Left hindlimb (tissue), 1 donor: ENCODE measurements at places on chromosomes 12 and 14.

GRCh38 chr14:70281939-70282338 is 77.5 kb downstream of the COX16 start:
- DNase-seq = no peak

- DNase-seq = no peak
These were observed 69.2 kb upstream of the PSMA6 start for GRCh38 chr14:35222872-35223466.

- DNase-seq = no peak
These were observed 128.3 kb downstream of the KCNC2 start for GRCh38 chr12:75081305-75081704.

- no peak for DNase-seq
These were observed 612.5 kb downstream of the FSCB start for GRCh38 chr14:43894534-43894933.

GRCh38 chr14:42624980-42625761 is 1018.5 kb downstream of the LRFN5 start:
- DNase-seq = no peak

GRCh38 chr12:52662093-52662917 is 10.3 kb upstream of the KRT2 start:
- DNase-seq = no peak

- DNase-seq = no peak
These were observed 101.1 kb downstream of the BBS10 start for GRCh38 chr12:76247026-76247646.

DNA sequence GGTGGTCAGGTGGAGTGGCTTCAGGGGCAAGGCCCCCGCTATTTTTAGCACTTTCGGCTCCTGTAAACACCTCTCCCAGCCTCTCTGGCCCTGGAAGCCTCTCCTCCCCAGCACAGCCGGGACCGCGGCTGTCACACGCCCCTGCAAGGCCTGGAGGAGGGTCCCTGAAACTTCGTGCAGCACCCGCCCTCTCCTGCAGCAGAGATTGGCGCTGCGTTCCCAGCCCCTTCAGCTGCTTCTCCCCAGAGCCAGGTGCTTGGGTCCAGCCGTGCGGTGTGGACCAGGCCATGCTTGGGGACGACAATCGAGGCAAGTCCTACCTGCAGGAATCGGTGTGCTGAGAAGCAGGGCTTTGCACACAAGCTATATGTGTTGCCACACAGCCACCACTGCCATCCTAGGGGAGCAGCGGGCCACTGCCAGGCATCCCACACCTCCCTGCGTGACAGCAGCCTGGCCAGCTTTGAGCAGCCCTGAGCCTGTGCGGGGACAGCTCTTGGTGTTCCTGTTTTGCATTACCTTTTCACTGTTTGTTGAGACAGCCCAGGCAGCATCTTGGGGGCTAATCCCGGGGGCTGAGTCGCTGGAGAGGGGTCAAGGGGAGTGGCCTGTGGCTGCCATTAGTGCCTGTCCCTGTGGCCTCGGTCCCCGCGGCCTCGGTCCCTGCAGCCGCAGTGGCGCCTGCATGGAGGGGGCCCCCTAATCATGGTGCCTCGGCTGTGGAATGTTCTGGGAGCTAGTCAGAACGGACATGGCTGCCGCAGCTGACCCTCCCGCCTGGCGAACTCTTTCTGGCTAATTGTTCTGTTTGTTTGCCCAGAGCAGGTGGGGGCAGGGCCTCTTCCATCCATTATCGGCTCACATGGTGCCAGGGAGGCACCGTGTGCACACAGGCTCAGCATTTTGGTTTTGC is 27.6 kb upstream of the TRAF3 start:
- peak; percentile 34 for DNase-seq

DNA sequence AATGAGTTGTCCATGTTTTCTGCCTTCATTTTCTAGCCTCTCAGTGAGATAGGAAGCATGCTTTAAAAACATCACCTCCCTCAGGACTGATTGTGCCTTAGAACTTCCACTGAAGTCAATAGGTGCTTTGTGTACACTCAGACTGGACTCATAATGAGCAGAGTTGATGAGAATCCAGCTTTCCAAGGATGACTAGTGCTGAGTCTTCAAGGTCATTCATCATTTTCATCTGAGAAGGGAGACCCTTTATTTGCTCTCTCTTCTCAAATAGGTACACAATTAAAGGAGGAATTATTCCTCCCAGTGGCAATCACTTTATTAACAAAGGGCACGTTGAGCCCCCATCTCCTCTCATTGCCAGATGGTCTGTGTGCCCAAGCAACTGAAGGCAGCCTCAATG is 210.9 kb upstream of the PRKD1 start:
- DNase-seq = no peak
